ENCODE measurements at places on chromosomes 1 and 21.

GRCh38 chr1:86714159-86714558 is 9.8 kb downstream of the SH3GLB1 start:
- DNase-seq: no peak

GRCh38 chr1:234309598-234310459 is 63.4 kb upstream of the COA6 start:
- DNase-seq: peak; percentile 62

DNA sequence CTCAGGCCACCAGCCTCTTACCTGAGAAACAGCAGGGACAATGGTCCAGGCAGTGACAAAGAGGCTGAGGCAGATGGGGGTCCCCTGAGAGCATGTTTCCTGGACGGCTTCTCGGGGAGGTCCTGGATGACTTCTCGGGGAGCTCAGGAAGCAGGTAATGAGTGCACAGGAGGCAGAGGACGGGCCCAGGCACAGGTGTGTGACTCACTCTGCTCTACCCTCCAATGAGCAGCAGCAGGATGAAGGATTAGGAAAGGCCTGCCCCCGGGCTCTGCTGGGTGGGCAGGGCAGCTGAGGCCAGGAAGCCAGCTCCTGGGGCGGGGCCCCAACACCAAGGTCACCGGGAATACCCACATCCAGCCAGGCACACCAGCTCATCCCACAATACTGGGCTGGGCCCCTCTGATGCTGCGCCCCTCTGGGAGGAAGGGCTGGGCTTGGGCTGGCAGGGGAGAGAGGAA is 17.2 kb upstream of the PTAFR start:
- DNase-seq: no peak

GRCh38 chr21:40208206-40208947 is 341.1 kb downstream of the PCP4 start:
- no peak for DNase-seq

- no peak for DNase-seq
Measured at GRCh38 chr1:98201666-98202081, 280.8 kb upstream of the DPYD start.

DNA sequence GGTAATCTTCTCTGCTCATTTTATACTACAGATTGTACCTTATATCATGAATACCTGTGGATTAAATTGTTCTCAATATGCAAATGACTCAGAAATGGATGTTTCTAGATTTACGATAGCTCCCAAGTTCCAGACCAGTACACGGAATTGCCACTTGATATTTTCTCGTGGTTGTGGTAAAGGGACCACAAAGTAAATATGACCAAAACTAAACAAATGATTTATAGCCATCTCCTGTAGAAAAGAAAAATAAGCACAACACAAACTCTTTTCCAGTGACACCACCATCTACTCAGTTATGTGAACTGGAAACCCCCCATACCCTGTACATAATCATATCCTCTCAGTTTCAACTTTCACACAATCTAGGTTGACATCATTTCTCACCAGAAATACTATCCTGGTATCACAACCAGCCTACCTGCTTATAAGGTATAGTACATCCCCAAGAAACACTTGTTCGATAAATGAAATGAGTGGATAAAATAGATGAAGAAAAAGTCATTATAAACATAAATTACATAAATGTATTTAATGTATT is 172.3 kb downstream of the ADGRL4 start:
- DNase-seq: no peak

DNA sequence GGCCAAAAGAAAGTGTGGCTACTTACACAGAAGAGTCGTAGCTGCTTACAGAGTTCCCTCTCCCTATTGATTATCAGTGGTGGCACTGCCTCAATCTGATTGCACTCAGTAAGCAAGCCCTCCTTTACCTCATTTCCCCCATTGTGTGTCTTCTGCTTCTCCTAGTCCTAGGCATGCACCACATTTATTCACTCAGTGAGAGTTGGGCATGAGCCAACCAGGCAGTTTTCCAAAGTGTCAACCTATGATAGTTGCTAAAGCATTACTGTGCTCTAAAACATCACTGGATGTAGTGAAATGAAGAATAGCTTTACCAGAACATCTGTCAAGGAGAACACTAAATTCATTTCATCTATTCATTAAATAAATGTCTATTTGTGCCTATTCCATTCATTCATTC is 19.3 kb downstream of the GJA5 start:
- DNase-seq: no peak

GRCh38 chr1:203117611-203118575 is 9.6 kb upstream of the ADORA1 start:
- no peak for DNase-seq

DNA sequence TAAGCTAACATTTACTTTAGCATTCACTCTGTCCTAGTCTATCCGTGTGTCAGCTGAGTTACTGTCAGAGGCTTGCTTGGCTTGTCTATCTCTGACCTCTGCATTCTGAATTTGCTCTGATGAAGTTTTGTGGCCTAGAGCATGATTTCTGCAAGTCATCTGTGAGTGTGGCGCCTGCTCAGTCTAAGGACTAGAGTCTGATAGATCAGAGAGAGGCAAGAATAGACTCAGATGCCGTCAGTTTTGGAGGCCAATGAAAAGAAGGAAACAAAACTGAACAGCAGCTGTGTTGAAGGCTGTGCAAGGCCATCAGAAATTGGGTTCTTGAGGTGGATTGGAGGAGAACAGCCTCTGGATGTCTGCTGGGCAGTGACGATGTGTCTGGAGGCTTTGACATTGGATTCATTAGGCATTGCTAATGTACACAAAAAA is 573.1 kb downstream of the USP25 start:
- no peak for DNase-seq

- DNase-seq: no peak
Measured at GRCh38 chr1:53142226-53142853, at the start of gene SLC1A7. SLC1A7 (minus strand) TSS chr1:53142638; CDS start chr1:53142449, 189 bp downstream.

DNA sequence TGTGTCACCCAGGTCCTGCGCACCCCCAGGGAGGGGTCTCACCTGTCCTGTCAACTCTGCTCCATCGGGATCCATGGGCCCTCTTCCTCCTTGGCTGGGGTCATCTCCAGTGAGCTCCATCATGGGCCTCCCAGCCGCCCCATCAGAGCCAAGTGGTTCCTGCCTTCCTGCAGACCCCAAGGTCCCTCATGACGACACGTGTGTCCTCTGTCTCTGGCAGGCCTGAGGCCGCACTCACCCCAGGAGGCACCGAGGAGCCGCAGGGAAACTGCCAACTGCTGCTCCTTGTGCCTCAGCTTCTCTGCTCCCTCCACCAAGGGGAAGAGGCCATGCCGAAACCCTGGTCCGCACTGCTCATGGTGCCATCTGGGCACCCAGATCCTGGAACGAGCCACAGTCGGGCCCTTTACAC is 46.8 kb downstream of the COL18A1 start:
- no peak for DNase-seq

- DNase-seq: no peak
Measured at GRCh38 chr1:3674100-3675094, 22.1 kb downstream of the TP73 start.

DNA sequence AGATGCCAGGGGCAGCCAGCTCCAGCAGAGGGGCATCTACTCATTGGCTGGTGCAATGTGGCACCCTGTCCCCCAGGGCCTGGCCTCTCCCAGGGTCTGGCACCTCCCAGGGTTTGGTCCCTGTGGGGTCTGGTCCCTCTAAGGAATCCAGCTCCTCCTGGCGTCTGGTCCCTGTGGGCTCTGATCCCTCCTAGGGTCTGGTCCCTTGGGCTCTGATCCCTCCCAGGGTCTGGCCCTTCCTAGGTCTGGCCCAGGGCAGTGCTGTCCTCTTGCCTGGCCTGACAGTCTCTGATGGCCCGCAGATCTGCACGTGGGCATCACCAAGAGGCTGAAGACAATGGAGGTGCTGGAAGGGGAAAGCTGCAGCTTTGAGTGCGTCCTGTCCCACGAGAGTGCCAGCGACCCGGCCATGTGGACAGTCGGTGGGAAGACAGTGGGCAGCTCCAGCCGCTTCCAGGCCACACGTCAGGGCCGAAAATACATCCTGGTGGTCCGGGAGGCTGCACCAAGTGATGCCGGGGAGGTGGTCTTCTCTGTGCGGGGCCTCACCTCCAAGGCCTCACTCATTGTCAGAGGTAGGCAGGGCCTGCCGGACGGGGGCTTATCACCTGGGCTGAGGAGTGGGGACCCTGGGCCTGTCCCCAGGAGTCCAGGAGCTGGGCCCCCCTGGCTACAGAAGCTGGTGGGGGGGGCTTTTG is 73.9 kb downstream of the OBSCN start:
- no peak for DNase-seq

GRCh38 chr1:107740579-107740978 is 224.4 kb downstream of the VAV3 start:
- no peak for DNase-seq

DNA sequence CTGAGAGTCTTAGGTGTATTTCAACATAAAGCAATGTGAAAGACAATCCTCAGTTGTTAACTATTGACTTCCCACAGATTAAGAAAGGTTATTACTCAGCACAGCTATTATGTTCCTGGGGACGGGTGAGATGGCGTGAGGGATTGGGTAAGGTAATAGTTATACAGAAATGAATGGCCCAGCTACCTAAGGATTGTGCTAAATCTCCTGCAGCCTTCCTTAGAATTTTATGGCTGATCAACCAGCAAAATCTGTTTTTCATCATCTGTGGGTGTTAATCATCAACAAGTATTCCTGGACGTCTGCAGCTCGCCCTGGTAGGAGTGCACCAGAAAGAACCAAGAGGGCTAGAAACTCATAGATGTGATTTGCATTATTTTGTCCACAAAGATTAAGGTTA is 146.0 kb upstream of the IVNS1ABP start:
- DNase-seq: no peak

DNA sequence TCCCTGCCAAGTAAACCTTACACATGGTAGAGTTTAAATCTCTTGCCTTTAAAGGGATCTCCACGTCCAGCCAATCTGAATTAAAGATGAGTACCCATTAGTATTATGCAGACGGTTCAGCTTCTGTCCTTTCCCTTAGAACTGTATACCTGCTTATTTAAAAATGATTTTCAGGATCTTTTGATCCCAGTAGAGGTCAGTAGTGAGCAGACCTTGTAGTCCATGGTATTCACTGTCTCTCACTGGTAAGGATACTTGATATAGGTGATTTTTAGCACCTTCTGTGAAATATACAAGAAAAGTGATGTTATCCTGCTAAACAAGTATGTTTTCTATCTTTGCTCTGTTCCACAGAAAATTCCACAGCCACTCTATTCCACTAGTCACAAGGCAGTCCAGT is 1211.6 kb upstream of the ADGRL4 start:
- DNase-seq: no peak

GRCh38 chr1:160326418-160326817 is 16.6 kb downstream of the COPA start:
- no peak for DNase-seq

DNA sequence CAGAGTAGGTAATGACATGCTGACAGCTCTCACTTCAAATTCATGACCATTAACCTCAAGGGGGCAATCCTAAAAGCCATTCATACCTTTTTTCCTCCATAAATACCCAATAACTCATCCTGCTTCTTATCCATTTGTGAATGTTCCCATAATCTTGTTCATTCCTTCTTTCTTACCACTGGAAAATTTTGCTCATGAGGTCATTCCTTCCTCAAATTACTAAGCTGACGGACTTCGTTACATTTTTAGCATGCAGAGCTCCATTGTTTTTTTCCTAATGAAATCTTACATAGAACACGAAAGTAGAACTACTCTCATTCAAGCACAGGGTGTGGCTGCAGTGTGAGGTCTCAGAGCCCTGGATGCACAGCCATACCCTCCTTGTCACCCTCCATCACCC is 276.5 kb upstream of the DPYD start:
- DNase-seq: no peak

DNA sequence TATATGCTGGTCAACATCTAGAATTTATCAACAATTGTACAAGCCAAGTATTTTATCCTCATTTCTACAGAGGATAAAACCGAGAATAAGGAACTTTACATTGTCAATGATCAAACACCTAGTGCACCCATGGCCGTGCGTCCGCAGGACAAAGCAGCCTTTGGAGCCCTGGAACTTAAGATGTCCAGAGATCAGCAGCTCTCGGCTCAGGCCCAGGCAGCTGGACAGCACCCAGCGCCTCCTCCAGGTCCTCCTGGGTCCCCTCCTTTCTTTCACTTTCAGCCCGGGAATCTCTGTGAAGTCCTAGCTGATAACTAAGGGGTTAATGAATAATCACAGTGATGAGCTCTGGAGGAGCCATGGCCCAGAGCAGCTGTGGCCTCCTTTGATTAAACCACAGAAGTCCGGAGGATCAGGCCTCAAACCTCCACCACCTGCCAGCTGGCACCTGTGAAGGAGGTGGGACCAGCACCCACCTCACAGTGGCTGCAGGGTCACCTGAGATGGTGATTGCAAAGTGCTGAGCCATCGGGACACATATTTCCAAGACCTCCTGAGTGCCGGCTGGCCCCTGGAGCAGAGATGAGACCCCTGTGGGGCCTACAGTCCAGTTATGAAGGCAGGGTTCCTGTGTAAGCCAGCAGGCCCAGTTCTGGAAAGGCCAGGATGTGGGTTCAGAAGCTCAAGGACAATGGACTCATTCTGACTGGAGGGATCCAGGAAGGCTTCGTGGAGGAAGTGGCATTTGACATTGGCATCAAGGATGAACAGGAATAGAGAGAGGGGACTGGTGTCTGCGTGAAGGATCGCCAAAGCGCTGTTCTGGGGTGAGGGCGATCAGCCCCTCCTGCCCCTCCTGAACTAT is 11.6 kb upstream of the SAMD11 start:
- DNase-seq: no peak

- DNase-seq: no peak
Measured at GRCh38 chr21:41965045-41965444, 11.2 kb upstream of the C2CD2 start.

DNA sequence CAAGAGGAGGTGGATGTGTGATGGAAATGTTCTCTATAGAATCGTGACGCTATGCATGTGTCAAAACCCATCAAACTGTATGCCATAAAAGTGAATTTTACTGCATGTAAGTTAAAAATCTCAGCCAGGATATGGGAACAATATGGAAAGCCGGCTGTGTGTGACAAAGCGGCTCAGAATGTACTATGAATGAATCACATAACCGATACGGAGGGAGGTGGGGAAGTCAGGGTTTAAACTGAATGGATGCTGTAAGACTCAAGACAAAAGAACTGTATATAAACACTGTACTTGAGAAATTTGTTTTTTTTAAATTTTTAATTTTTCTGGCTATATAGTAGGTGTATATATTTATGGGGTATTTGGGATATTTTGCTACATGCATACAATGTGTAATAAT is 111.6 kb upstream of the PDE4B start:
- DNase-seq: no peak

- no peak for DNase-seq
Measured at GRCh38 chr1:17930635-17931034, 175.5 kb downstream of the ACTL8 start.

DNA sequence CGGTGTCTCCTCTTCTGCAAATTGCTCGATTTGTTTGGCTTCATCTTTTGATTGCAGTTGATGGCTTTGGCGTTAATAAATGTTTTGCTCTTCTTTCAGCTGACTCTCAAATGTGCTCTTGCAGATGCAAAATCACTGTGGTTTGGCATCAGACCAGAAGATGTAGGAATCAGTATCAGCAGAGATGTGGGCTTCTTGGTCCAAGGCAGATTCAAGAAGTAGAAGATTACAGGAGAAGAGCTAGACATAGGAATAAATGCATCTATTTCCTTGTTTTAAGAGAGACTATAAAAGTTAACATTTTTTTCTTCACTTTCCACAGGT is 59.8 kb upstream of the BACH1 start:
- DNase-seq: no peak

- DNase-seq: no peak
Measured at GRCh38 chr1:221138516-221138915, 259.3 kb downstream of the HLX start.

GRCh38 chr1:18580047-18580446 is 50.6 kb upstream of the PAX7 start:
- DNase-seq: no peak

- no peak for DNase-seq
Measured at GRCh38 chr21:43624339-43624738, 34.9 kb downstream of the HSF2BP start.

GRCh38 chr1:29238620-29239002 is 2.3 kb downstream of the PTPRU start:
- no peak for DNase-seq
